ENCODE measurements at places on chromosomes 7 and 10.

DNA sequence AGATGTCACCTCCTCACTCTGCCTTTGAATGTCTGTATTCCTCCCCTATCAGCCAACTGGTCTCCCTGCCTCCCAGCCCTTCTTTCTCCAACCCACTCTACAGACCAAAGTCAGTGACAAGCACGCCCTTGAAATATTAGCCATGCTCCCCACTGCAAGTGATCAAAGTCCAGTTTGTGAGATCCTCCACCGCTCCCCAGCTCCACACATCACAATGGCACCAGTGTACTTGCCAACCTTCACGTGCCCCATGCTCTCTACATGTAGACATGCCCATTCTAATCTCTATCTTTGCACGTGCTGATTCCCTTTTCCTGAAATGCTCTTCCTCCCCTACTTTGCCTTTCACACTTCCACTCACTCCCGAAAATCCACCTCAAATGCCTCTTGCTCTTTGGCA, 150.9 kb downstream of the GRID1 start:
- no peak for DNase-seq

- no peak for DNase-seq
These were observed 187.6 kb downstream of the PFKFB3 start for GRCh38 chr10:6390213-6390845.

DNA sequence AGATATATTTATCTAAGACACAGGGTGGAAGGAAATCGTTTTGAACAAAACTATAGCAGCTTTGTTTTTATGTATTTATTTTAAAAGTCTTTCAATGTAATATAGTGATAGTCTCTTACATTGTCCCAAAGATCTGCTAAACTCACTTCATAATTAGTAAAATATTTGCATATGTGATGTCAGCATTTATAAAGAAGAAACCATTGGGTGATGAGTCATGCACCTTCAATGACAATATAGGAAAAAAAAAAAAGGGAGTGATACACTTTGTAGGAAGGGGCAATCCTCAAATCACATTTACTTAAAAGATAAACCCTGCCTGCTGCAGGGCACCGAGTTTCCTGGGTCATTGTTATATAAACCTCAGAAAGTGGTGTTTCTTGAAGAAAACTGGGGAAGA, 112.4 kb upstream of the SEMA3C start:
- DNase-seq: no peak

DNA sequence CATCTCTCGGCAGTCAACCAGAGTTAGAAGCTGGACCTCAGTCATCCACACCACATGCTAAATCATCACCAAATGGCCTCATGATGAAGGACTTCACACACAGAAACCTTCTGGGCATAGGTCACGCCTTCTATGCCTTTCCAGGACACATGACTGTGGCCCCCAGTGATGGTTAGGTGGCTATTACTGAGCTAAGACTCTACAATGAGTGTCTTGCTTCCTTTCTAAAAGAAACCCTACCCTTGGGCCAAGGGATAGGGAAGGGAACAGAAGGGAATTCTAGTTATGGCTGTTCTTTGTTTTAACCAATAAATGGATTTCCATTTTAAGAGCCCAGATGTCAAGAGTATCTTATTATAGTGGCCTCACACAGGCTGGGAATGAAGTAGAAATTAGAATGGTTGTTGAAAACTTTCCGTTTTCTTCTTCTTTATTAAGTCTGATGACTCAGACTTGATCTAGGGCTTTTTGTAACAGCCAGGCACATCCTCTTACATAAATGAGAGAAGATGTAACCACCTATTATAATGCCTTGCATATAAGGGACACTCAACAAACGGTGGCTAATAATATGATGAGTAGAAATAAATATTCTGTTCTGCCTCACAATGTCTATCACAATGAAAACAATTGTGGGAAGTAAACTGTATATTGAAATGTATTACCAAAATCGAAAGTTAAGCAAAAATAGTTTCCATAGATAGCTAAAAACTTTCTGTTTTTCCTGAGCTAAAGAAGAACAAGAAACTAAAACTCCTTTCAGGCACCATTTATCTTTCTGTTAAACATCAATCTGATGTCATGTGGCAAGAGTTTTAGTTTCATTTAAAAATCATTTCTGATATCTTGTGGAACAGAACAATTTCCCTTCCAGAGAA, 62.5 kb upstream of the TOMM7 start:
- no peak for DNase-seq

GRCh38 chr10:78197628-78198272, 164.1 kb downstream of the RPS24 start:
- DNase-seq: no peak

- no peak for DNase-seq
These were observed 203.6 kb upstream of the AKR1E2 start for GRCh38 chr10:4622384-4622783.

- DNase-seq: no peak
These were observed 22.6 kb upstream of the CROT start for GRCh38 chr7:87322912-87323311.

DNA sequence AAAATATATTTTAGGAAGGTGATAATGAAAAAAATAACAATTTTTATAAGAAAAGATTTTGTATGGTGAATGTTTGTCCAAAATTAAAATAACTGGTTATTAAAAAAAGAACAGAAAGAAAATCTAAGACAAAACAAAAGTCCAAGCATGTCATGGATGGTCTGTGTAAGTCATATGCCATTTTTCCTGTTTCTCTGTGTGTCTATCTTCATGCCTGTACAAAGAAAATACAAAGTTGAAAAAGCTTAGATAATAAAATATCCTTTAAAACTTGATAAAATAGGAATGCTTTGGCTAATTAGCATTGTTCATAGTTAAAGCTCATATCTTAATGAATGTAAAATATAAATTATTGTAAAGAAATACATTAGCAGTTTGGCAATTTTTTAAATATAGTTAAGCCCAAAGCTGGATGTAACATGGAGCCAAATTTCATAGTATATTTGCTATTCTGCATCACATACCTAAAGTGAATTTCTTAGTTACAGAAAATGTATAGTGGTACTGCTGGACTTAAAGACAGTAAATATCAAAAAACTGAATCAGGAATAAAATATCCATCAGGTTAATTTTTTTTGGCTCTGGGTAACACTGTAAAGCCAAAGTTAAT, 661.1 kb downstream of the PCDH15 start:
- DNase-seq: no peak

DNA sequence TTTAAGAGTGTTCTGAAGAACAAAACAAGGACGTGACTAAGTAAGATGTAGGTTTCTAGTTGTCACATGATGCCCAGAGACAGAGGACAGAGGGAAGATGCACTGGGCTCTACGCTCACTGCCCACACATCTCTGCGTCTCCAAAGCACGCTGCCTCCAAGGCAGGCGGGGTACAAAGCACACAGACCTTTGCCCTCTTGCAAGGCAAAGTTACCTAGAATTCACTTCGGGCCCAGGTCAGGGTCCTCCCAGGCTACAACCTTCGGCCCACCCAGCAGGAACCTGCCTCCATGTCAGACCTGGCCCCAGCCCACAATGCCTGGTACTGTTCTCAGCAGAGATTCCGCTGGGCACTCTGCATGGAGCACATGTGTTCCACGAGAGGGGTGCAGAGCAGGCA, 26.5 kb downstream of the GRB10 start:
- DNase-seq: no peak
